GM23248 (cell line): ENCODE measurements at places on chromosomes 11 and 22.

- no peak for DNase-seq
These were observed 32.7 kb upstream of the USP47 start for GRCh38 chr11:11808992-11809615.

- DNase-seq: no peak
These were observed 50.2 kb downstream of the IGF2 start for GRCh38 chr11:2088746-2089535.

- DNase-seq: no peak
These were observed 1045.1 kb downstream of the TBC1D22A start for GRCh38 chr22:47807506-47807905.

- DNase-seq: no peak
These were observed 72.6 kb downstream of the CELSR1 start for GRCh38 chr22:46464701-46465344.

DNA sequence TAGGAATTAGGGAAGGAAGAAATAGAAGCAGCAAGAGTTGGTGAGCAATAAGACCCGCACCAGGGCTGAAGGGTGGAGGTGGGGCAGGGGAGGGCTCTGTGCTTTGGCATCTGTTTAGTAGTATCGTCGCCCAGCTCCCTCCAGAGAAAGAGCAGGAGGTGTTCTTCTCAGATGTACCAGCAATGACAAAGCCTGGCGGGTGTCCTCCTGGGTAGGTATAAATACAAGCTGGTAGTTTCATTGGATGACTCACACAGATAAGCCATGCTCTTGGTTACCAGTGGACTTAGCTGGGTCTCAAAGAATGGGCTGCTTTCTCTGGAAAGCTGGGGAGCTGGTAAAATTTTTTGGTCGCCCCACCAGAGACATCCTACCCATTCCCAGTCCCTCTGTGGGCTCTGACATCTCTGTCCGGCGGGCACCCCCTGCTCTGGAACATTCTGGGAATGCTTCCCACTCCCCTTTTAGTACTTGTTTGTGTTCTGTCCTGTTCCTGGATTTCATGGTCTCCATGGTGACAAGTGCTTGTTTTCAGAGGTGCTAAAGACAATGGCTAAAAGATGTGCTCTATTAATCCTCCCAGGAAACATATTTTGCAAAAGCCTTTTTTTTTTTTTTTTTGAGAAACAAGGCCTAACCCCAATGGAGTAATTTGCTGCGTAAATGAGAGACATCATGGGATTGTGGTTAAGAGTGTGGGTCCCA, 15.4 kb upstream of the TUBA8 start:
- no peak for DNase-seq

GRCh38 chr11:75714211-75714610, 3.4 kb upstream of the MOGAT2 start:
- DNase-seq: no peak

DNA sequence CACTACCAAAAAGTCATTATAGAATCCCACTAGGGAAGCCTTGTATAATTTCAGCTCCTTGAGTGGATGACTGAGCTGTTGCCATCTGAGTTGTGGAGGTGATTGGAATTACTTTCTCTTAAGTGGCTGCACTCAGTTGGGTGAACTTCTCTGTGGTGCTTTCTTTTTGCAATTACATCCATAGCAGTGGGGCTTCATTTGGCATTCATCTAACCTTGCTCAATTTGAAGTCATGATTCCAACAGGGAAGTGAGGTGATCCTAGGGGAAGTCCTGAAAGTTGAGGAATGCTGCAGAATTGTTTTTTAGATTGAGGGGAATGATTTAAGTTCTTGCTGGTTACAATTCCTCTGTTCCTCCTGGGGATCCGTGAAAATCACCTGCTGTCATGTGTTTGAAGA, 39.6 kb downstream of the ARHGAP42 start:
- no peak for DNase-seq

GRCh38 chr11:214083-214482, 6.6 kb downstream of the RIC8A start:
- DNase-seq: no peak

- no peak for DNase-seq
These were observed 19.6 kb downstream of the SUN2 start for GRCh38 chr22:38736257-38736570.

GRCh38 chr11:82174610-82175009, 559.1 kb downstream of the FAM181B start:
- DNase-seq: peak; percentile 6

DNA sequence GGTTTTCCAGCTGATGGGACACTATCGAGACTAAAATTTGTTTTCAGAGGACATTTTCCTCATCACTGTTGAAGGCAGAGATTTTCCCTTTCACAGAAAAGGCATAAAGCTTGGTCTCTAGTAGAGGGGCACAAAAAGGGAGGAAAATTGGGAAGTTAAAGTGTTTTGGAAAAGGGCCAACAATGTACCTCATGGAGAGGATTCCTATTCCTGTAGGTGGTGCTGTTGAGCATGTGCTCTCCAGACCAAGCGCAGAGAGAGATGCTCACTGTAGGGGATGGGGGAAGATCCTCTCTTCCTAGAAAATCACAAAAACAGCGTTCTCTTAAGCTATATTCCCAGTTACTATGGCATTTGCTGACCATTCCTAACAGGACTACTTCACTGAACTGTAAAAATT, 44.9 kb downstream of the OR4C46 start:
- peak; percentile 1 for DNase-seq

- DNase-seq: peak; percentile 32
These were observed 131.2 kb downstream of the BUD13 start for GRCh38 chr11:116641561-116642045.

DNA sequence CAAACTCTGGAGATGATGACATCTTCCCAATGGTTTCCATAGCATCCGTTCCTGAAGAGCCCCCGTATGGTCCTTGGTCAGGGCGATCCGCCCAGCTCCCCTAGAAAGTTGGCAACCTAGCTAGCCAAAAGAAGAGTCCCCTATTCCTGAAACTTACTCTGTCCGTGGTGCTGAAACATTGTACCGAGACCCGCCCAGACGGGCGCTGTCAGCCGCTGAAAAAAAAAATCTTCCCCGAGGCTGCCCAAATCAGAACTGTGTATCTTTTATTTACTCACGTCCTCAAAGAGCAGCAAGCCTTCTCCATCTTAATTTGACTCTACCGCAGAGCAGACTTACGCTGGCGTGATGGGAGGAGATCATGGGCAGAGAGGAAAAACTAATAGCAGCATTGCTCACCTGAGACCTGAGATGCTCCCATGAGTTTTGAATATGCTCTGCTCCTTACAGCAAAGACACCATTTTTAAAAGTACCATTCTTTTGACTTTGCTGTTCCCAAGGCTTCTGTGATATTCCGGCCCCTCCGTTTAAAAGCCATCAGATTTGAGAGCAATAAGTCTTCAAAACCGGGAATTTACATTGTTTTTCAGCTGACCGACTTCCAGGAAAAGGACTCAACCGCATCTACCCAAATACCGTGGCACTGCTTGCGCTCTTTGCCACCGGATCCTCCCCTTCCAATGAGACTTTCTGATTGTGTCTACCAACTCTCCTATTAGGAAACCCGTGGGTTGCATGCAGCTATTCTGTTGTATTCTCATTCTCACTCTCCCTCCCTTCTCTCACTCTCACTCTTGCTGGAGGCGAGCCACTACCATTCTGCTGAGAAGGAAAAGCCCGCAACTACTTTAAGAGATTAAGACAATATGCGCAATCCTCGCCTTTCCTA, at the start of gene SLC17A6:
Gene SLC17A6, plus strand, starts transcription at position 786 of the 890 bp plus-strand sequence. CDS start 153 bp downstream, outside the sequence.
- peak; percentile 59 for DNase-seq

DNA sequence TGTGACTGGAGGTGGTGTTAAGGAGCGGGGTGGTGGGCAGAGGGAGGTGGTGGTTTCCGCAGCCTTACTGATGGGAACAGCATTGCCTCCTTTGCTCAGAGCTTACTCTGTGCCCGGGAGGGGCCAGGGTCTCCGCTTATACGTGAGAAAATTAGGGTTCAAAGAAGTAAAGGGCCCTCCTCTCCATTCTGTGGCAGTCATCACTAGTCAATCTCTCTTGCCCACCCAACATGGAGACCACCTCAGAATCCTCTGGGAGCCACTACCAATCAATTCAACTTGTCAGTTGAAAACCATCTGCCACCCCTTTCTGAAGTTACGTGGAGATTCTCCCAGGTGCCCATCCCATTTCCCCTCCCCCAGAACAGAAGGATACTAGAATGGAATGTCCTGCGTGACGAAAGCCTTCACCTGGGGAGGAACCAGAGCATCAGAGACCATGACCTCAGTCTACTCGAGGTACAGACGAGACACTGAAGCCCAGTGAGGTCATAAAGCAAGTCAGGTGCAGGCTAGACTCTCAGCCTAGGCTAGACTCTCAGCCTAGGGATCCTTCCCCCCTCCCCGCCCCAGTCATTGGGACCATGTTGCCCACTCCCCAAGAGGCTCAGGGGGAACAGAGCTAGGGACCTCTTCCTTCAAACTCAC, 2.0 kb downstream of the SELENOM start:
- DNase-seq: peak; percentile 36

DNA sequence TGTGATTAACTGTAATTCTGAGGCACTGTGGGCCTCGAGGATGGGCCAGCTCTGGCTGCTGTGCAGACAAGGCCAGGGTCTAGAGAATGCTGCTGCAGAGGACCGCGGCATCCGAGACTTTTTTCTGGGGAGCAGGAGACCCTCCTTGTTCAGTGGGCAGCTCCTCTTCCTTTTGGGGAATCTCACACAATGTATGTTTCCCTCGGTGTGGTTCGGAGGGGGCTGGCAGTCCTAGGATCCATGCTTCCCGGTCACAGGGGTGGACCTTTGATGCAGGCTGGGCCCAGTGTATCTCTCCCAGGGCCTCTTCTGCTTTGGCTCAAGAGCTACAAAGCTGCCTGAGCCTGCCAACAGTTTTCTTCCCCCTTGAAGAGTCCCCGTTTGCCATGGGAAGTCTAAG, 31.5 kb downstream of the MYEOV start:
- no peak for DNase-seq

- no peak for DNase-seq
These were observed 49.2 kb downstream of the CD6 start for GRCh38 chr11:61020551-61021235.

DNA sequence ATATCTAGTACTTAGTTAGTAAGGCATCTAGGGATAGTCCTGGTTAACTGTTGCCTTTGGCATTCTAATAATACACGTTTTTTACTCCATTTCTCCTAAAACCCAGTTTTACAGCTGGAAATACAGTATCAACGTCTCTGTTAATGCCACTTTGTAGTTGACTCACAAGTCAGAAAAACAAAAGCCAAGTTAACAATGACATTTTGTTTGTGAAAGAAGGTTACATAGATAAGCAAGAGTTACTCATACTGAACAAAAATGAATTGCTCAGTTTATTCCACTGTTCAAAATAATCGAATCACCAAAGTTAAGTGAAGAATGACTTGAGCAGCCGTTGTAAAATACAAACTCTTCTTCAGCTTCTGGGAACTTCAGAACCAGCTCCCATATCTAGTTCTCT, 540.3 kb downstream of the ETS1 start:
- DNase-seq: peak; percentile 34

GRCh38 chr11:42066113-42066512, 606.7 kb upstream of the LRRC4C start:
- DNase-seq: peak; percentile 6

DNA sequence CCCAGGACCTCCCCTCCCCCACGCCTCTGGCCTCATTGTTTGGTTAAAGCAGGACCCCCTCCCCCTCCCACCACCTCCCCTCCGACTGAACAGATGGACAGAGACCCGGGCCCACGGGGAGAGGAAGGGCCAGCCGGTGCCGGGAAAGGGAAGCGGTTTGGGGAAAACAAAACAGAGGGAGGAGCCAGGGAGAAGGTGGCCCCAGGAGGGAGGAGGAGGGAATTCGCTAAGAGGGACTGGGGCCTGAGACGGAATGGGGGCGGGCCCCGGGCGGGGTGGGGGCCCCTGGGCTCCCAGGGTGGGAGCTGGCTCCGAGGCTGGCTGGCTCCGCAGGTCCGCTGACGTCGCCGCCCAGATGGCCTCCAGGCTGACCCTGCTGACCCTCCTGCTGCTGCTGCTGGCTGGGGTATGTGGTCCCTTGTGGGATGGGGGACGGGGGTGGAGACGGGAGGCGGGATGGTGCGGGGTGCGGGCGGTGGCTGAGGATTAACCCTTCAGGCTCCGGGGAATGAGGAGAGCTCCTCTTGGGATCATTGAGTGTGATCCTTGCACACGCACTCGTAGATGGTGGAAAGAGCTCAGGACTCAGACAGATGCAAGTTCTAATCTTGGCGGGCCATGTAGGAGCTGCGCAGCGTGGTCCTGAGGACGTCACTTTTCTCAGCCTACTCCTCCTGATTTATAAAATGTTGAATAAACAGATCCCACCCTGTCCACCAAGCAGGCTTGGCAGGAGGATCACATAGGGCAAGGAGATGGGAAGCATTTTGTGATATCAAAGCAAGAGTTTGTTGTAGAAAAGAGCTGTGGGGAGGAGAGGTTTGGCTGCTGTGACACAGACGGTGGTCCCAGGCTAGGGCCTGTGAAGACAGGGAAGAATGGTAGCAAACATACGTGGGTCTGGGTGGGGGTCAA, 688 bp downstream of the SERPING1 start:
- peak; percentile 83 for DNase-seq

GRCh38 chr22:36612458-36612857, 83.5 kb upstream of the EIF3D start:
- peak; percentile 86 for DNase-seq

DNA sequence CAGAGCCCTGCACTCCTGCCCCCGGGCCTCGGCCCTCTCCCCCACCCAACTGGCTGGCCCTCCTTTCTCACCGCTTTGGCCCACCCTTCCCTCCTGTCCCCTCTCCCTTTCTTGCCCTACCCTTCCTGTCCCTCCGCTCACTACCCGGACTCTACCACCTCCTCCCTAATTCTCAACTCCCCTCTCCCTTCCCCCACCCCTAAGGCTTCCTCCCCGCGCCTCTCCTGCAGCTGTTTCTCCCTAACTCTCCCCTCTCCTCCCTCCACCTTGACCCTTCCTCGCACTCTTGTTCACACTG, 421 bp downstream of the SLC15A3 start:
- DNase-seq: no peak

GRCh38 chr22:39662686-39663052, 92.1 kb downstream of the CACNA1I start:
- DNase-seq: no peak

DNA sequence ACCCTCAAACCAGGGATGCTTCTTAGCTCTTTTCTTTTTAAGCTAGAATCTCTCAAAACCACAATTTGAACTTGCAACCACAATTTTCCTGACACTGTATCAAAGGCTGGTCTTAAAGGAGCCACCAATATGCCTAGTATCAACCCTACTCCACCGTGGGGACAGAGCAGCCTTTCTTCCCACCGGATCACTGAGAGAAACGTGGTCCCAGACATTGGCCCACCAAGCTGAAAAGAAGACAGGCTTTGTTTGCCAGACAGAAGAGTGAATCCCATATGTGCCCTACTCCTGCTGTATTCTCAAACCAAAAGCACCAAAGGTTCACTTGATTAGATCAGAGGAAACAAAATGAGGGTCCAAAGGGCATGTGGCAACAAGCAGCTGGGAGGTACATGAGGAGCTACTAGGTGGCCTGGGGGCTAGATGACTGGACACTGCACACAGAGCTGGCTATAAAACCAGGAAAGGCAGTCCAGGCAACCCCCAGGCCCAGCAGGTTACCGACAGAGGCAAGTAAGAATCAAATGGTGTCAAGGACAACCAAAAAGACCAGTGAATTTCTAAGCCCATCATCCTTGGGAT, 3.6 kb upstream of the VWCE start:
- DNase-seq: peak; percentile 19
